ENCODE measurements at places on chromosomes 7 and 10.

- no peak for DNase-seq
Measured at GRCh38 chr10:69516796-69517195, 56.4 kb downstream of the NEUROG3 start.

- no peak for DNase-seq
Measured at GRCh38 chr10:10293481-10293951, 724.2 kb upstream of the CELF2 start.

- no peak for DNase-seq
Measured at GRCh38 chr10:8462565-8462964, 408.1 kb downstream of the GATA3 start.

DNA sequence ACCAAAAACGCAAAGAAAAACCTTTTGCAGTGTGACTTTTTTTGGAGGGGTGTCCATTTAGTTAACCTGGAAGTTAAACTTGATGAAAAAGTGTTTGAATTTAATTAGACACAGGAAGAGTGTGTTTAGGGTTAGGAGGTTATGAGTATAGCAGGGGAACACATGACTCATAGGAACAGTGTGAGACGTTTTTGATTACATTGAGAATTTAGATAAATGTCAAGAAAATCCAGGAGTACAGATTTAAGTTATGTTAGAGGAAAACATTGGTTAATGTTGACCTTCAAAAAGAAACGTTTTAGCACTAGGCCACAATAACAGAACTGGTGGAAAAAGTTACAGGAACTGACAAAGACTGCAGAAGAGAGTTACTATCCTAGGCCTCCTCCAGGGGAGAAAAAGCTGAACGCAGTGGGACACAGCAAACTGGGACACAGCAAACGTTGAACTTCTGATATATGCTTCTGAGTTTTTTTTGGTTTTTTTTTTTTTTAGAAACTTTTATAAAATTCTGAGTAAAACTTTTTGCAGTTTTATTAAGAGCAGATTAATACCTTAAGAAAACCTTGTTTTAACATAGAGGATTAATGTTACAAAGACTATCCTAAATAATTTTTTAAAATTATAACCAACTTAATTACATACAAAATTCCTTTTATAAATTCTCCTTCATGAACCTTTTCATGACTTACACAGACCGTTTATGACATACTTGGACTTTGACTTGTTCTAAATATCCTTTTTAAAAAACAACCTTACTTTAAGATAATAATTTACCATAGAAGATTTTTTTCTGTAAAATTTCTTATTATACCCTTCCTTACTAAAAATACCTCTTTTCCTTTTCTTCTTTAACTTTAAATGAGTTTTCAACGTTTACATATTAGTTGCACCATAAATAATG lies 22.2 kb downstream of the LANCL2 start:
- DNase-seq = no peak

GRCh38 chr7:27164367-27165088 lies 809 bp downstream of the HOXA9 start:
- DNase-seq = no peak

DNA sequence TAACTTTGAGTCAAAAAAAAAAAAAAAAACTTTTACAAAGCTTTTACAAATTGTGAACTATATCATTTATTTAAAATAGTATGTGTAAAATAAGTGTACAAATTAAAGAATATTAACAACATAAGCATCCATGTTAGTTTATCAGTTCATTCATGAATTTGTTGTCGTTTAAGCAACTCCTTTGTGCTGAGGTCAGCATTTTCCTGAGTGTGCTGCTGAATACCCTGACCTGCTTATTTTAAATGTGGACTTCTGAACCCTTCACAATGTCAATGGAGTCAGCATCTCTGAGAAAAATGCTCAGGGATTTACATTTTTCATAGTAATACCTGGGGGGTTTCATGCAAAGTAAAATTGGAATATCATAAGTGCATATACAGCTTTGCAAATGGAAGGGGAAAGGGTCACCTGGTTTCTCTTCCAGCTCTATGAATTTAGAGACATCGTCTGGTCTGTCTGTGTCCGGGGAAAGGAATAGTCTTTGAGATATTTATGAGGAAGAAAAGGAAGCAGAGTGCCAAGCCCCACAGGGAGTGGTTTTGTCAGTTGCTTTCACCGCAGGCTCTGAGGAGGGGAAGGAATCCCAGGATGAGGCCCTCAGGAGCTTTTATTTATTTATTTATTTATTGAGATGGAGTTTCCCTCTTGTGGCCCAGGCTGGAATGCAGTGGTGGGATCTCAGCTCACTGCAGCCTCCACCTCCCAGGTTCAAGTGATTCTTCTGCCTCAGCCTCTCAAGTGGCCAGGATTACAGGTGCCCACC lies 125.5 kb upstream of the SVIL start:
- no peak for DNase-seq

GRCh38 chr7:75900617-75901315 lies 14.2 kb upstream of the POR start:
- DNase-seq = no peak

DNA sequence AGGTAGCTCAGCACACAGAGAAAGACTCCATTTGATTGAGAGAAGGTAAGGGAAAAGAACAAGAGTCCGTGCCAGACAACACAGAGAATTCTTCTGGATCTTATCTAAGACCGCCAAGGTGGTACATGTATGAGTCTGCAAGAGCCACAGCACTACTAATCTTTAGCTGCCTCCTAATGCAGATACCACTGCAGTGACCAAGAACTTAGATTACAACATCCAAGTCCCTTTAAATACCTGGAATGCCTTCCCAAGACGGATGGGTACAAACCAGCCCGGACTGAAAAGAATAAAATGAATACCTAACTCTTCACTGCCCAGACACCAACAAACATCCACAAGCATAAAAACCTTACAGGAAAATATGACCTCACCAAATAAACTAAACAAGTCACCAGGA lies 33.3 kb downstream of the TFEC start:
- no peak for DNase-seq

GRCh38 chr10:33920351-33920750 lies 585.9 kb upstream of the NRP1 start:
- no peak for DNase-seq

DNA sequence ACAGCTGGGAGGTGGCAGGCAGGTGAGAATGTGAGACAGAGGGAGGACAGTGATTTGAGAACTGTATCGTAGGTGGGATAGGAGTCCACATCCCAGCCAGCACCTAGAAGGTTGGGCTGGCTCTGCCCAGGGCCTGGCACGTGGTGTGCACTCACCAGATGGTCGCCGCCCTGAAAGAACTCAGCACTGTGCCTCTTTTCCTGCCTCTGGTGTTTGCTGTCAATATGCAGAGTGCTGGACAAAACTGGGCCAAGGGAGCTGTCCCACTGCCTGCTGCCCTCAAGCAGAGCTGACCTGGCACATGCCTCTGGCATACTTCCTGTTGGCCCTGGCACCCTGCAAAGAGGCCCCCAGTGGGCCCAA lies 36.8 kb downstream of the CHST3 start:
- DNase-seq = no peak

DNA sequence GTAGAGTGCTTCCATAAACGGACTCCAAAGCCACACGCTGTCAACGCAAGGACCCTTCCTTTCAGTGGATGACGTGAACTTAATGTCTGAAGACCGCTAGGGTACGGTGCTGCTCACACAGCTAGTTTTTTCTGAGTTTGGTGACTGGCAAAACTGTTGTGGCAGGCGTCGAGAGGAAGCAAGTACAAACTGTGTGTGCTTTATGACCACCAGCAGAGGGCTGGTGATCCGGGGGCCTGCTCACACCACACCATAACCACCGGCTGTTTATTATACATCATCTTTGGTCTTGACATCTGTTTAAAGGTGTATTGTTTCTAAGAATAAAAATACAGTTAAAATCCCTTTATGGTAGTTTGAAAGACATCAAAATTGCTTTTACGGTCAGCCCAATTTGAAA lies 37.1 kb upstream of the ATP6V0A4 start:
- DNase-seq = no peak

GRCh38 chr10:77189075-77189474 lies 448.5 kb downstream of the KCNMA1 start:
- no peak for DNase-seq

GRCh38 chr7:70647801-70648498 lies 484.0 kb upstream of the GALNT17 start:
- DNase-seq = peak; percentile 82

Measured in stimulated activated CD8-positive, alpha-beta memory T cell treated with anti-CD3 and anti-CD28 coated beads, Interleukin-7, amount 100 ng/mL, for 4 hours (primary cell).